Stimulated activated CD8-positive, alpha-beta memory T cell treated with anti-CD3 and anti-CD28 coated beads, Interleukin-15, amount 100 ng/mL, for 1 hour (primary cell): ENCODE measurements at places on chromosomes 1 and 21.

DNA sequence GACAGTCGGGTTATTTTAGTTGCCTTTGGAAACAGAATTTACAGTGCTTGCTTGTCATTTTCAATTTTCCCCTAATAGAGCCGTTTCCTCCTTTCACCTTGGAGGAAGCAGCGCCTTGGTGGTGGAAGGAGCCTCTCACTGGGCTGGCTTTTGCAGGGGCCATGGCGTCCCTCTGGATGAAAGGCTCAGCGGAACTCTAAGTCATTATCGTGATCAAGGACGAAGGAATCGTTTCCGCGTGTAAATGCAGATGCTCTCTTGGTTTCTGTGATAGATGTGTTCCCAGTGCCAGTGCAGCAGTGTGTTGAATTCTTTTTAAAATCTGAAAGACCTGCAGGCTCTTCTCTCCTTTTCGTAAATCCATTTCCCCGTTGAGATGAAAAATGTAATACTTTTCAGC, 126.2 kb upstream of the LMO4 start:
- DNase-seq, result no peak

- no peak for DNase-seq
These were observed 7.3 kb downstream of the RNU1-2 start for GRCh38 chr1:16903054-16903453.

- no peak for DNase-seq
These were observed 71.0 kb upstream of the ZP4 start for GRCh38 chr1:237961754-237962153.

GRCh38 chr1:86436041-86436440, 12.1 kb downstream of the CLCA2 start:
- DNase-seq, result no peak

DNA sequence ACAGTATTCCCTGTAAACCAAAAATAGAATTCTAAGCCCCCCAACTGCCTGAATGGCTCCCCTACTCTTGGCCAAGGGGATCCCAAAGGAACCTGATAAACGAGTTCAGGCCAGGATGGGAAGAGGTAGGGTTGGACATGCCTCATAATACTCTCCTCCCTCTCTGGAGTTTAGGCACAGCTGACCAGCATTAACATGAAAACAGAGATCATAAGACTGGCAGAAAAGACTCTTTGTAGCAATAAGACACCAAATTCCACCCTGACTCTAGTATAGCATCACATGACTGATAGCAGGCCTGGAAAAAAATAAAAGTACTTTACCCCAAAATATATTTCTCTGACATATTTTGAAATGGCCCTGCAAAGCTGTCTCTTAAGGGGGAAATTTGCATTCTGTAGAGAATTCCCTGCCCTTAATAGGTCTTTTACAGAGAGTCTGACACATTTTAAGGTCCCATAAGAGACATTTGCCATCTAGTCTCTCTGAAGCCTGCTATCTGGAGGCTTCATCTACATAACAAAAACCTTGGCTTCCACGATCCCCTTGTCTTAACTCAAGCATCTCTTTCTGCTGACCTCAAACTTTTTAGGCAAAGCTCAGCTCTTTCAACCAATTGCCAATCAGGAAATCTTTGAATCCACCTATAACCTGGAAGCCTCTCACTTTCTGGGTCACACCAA, 55.9 kb downstream of the SIK1 start:
- no peak for DNase-seq

GRCh38 chr21:34020005-34020847, 53.2 kb upstream of the MRPS6 start:
- no peak for DNase-seq

- DNase-seq, result no peak
These were observed 79.8 kb upstream of the F3 start for GRCh38 chr1:94621395-94621794.

DNA sequence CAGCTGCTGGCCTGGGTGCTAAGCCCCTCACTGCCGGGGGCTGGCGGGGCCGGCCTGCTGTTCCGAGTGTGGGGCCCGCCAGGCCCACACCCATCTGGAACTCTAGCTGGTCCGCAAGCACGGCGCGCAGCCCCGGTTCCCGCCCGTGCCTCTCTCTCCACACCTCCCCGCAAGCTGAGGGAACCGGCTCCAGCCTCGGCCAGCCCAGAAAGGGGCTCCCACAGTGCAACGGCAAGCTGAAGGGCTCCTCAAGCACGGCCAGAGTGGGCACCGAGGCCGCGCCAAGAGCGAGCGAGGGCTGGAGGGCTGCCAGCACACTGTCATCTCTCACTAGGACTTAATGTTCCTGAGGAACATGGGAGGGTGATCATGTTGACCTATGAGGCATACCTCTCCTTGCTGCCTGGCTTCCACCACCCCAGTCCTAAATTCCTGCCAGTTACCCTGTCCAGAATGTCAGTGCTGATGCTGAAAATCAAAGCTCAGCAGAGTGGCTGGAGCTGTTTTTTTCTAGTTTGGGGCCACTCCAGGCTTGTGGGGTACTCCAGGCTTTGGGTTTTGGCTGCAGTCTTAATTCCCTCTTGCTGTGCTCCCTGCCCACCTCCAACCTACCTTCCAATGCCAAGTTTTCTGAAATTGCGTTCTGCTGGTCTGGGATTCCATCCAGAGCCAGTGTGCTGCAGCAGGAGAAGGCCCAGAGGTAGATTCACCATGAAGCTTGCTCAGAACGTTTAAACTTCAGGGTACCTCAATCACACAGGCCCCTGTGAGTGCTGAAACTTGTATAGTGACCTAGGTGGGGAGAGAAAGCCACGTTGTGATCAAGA, 44.2 kb upstream of the LPGAT1 start:
- no peak for DNase-seq

GRCh38 chr1:208924928-208925327, 658.6 kb upstream of the CAMK1G start:
- no peak for DNase-seq

- no peak for DNase-seq
These were observed 3.0 kb upstream of the NFIA start for GRCh38 chr1:61079296-61079897.
